ENCODE measurements at places on chromosomes 16 and 17.

DNA sequence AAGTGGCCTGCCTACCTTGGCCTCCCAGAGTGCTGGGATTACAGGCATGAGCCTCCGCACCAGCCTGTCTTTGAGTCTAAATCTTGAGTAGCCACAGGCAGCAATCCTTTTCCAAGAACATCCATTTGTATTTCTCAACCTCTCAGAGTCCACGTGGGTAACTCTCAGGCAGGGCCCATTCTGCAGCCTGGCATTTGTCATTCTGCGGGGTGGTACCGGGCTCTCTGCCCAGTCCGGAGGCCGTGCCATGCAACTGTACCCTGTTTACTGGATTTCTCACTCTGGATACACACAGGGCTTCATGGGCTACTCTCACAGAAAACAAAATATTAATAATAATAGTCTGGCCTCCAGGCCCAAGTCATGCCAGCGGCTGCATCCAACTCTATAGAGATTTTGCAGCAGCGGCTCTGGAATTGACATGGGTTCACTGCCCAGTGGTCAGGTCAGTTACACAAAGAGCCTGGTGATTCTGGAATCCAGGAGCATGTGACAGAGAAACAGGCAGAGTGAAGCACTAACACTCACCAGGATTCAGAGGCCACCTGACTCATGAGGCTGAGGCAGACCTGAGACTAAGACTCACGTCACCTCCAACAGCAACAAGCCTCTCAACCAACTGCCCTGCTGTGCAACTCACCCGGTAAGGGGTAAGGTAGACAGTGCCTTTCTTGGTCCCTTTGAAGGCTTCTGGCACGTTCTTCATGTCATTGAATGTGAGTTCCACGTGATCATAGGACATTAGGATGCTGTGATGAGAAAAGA, 4.0 kb downstream of the WBP2 start:
- no peak for DNase-seq

- no peak for DNase-seq
These were observed 579.3 kb upstream of the CDH8 start for GRCh38 chr16:62615526-62615925.

DNA sequence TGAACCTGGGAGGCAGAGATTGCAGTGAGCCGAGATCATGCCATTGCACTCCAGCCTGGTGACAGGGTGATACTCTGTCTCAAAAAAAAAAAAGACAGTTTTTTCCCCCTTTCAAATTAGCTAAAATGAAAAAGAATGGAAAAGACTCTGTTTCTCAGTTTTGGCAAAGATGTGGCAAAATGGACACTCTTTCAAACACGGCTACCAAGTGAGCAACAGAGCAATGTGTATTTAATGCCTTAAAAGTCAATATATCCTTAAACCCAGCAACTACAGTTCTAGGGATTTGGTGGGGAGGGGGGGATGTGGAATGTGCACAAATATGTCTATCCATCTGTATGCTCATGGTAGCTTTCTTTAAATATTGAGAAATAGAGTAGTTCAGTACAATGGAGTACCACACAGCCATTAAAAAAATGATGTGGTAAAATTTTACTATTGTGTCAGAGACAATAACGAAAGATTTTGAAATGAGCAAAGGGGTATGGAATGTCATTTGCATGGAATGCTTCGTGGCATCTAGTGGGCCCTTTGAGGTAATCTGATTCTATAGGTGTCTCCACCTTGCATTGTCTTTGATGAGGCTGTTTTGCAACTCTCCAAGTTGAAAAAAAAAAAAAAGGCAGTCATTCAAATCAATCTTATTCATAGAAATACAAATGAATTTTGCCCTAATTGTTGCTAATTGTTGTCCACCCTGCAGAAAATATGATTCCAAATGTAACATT, 108.1 kb downstream of the AXIN2 start:
- no peak for DNase-seq

GRCh38 chr17:70622368-70623260, 453.3 kb downstream of the KCNJ2 start:
- DNase-seq: peak; percentile 2

GRCh38 chr17:4497101-4497824, 1.4 kb upstream of the SPNS2 start:
- peak; percentile 54 for DNase-seq

- no peak for DNase-seq
These were observed 56.4 kb downstream of the JPH3 start for GRCh38 chr16:87658564-87659225.

- no peak for DNase-seq
These were observed 206.9 kb downstream of the RAB11FIP4 start for GRCh38 chr17:31598399-31598782.

DNA sequence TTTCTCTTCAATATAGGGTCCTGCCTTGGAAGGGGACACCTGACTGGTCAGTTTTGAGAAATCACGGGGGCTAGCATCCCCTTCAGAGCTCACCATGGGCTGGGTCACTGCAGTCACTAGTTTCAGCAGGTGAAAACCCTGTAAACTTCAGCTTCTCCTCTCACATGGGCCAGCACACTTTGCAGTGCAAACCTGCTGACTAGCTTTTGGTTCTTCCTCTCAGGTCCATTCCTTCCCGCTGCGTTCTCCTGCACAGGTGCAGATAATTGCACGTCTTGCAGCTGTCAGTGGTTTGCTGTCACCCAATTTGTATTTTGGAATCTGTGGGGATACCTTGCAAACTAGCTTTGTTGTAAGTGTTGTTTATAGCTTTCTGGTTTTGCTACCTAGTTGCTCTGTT, 95.1 kb downstream of the LYRM1 start:
- no peak for DNase-seq

GRCh38 chr17:76063875-76064546, 8.3 kb downstream of the SRP68 start:
- no peak for DNase-seq

GRCh38 chr16:87582216-87582965, 19.9 kb upstream of the JPH3 start:
- no peak for DNase-seq

- DNase-seq: no peak
These were observed 269.6 kb upstream of the RPL38 start for GRCh38 chr17:73933871-73934270.

DNA sequence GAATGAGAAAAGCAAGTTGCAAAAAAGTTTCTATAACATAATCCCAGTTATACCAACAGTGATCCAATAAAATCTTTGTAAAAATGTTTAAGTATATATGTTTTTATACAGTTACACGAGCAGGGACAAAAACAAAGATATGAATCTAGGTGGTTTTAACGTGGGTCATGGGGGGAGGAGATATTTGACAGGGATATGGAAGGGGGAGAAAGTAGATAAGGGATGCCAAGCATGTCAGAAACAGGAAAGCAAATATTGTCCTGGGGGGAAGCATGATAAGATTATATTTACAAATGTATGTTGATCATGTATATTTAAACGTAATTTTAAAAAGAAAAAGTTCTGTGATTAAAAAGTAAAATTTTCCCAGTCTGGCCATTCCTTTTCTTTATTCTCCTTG, 43.1 kb downstream of the TNRC6C start:
- no peak for DNase-seq

- peak; percentile 46 for DNase-seq
These were observed 41.1 kb upstream of the CLEC18B start for GRCh38 chr16:74462361-74462760.

- no peak for DNase-seq
These were observed 46.5 kb upstream of the GSE1 start for GRCh38 chr16:85566561-85567100.

GRCh38 chr17:17398943-17399926, 77.6 kb upstream of the MED9 start:
- DNase-seq: no peak

- no peak for DNase-seq
These were observed 50.6 kb upstream of the VPS4A start for GRCh38 chr16:69260506-69260905.

DNA sequence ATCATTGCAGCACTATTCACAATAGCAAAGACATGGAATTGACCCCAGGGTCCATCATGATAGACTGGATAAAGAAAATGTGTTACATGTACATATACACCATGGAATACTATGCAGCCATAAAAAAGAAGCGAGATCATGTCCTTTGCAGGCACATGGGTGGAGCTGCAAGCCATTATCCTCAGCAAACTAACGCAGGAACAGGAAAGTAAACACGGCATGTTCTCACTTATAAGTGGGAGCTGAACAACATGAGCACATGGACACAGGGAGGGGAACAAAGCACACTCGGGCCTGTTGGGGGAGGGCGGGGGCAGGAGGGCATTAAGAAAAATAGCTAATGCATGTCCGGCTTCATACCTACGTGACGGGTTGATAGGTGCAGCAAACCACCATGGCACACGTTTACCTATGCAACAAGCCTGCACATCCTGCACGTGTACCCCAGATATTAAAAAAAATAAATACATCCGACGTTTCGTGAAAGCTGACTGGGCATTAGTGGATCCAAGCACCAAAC, 28.9 kb downstream of the ZNF778 start:
- no peak for DNase-seq

- DNase-seq: peak; percentile 94
These were observed 8.7 kb upstream of the SDK2 start for GRCh38 chr17:73652886-73653480.

DNA sequence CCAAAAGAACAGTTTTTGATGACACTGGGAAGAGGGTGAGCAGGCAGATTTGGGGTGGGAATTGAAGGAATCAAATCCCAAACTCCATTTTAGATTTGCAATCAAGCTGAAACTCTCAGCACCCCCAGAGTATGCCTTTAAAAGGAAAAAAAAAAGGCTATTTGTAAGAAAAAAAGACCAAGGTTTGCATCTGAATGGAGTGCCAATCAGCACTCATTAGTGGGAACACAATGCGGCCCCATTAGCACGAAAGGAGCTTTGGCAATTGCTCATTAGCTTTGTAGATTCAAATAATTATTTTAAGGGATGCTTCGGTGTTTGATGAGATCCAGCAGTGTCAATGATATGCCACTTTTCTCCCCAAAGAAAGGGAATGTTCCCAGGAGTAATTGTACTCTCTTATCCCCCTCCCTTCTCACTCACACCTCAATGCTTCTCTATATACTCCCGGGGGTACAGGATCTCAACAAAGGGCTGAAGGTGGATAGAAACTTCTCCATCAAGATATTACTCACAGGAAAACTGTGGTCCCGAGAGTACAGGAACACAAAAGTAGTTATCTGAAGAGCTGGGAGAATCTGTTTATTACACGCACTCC, 32.2 kb downstream of the CHP2 start:
- no peak for DNase-seq

DNA sequence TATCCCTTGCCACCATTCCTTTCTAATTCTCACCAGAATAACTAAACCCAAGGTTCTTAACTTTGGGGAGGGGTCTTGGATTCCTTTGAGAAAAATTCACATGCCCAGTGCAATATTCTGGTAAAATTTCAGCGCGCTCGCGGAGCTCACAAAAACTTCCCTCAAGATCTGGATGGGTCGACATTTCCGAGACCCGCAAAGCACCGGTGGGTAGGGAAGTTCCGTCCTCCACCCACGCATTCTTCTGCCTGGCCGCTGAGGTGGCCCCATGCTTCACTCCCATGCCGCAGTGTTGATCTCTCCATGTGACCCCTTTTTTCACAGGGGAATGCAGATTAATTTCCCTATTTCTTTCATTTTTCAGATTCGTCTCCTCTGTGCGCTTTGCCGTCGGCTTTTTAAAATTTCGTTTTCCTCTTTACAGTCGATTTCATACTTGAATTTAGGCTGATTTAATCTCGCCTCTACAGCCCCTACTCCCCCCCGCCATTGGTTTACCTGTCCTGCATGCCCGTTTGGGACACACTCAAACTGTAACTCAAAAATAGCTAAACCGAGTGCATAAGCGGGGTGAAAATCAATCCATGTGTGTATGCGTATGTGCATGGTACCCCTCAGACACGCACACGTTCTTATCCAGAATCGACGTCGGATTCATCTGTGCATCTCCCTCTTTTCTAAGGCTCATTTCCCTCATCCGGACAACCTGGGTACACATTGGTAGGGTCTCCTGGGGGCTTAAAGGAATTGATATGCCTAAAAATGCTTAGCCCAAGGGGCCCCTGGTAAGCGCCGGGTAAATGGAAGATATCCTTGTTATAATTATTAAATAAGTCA, 1.4 kb upstream of the SP6 start:
- DNase-seq: no peak

- DNase-seq: no peak
These were observed 21.4 kb downstream of the EMP2 start for GRCh38 chr16:10558746-10559641.

- DNase-seq: no peak
These were observed 340.2 kb downstream of the HS3ST3B1 start for GRCh38 chr17:14641117-14641516.

- DNase-seq: no peak
These were observed 122.6 kb upstream of the RPL38 start for GRCh38 chr17:74080656-74081582.

DNA sequence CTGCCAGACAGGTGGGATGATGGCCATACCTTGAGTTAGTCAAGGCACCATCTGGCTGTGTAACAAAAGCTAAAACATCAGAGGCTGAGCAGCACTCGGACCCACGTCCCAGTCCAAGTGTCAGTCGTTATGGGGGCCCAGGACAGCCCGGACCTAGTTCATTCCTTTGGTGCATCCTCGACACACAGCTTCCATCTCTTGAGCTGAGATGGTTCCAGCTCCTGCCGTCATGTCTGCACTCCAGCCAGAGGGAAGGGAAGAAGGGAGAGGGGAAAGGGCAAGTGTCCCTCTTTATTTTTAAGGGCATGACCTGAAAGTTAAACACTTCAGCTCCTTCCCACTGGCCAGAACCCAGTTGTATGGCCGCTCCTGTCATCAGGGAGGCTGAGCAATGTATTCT, 218.0 kb downstream of the SEC14L1 start:
- no peak for DNase-seq

GRCh38 chr16:14004729-14005315, 66.3 kb upstream of the MRTFB start:
- no peak for DNase-seq

DNA sequence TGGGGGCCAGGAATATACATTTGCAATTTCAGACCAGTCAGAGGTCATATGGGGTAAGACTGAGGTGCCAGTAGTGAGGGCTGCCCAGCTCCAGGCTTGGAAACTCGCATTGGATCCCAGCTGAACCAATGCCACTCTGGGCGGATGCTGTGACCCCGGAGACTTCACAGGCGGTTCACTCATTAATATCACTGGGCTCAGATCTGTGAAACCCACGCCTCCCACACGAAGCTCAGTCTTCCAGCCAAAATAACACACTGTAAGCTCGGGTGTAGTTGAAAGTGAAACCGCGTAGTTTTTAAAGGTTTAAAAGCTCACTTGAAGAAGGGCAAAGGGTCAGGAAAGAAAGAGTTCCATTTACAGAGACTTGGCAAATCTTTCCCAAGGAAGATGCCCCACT, 254.8 kb downstream of the FOXL1 start:
- DNase-seq: no peak

DNA sequence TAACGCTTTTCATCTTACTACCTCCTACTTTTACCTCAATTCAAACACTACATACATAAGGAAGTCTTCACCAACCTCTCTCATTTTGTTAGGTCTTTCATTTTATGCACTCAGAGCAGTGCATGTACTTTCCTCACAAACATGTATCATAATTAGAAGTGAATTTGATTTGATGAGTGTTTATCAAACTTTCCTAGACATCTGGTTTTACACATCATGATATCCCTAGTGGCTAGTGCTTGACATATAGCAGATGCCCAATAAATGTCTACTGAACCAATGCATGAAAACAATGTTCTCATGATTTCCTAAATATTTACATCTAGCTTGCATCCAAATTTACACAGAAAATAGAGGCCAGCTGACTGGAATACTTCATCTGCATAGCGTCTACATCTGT, 323.4 kb upstream of the KIF2B start:
- no peak for DNase-seq
